ENCODE measurements at places on chromosomes 13 and 19. TPM values are rescaled to one million over a fixed set of nuclear protein-coding genes. Genes with fewer than 3 reads are reported as not detected.
A peak's percentile ranks its signal among the peaks of the same experiment; 100 is the strongest.

DNA sequence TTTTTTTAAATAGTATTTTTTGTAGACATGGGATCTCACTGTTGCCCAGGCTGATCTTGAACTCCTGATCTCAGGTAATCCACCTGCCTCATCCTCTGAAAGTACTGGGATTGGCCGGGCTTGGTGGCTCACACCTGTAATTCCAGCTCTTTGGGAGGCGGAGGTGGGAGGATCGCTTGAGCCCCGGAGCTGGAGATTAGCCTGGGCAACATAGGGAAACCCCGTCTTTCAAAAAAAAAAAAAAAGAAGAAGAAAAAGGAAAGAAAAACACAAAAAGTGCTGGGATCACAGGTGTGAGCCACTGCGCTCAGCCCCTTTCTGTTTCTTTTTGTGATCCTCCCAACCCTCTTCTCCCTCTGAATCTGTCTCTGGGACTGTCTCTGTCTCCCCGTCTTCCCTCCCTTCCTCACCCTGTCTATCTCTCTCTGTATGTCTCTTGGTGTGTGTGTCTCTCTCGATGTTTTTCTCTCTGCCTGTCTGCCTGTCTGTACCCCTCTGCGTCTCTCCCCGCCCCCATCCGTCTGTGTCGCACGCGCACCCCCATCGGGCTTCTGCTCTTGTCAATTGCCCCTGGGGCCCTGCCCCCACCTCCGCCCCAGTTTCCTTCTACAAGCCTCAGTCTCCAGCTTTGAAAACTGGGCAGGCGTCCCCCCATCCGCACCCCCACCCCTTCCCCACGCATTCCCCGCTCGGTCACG is 540 bp upstream of the ZFP36 start:
- no peak for DNase-seq

DNA sequence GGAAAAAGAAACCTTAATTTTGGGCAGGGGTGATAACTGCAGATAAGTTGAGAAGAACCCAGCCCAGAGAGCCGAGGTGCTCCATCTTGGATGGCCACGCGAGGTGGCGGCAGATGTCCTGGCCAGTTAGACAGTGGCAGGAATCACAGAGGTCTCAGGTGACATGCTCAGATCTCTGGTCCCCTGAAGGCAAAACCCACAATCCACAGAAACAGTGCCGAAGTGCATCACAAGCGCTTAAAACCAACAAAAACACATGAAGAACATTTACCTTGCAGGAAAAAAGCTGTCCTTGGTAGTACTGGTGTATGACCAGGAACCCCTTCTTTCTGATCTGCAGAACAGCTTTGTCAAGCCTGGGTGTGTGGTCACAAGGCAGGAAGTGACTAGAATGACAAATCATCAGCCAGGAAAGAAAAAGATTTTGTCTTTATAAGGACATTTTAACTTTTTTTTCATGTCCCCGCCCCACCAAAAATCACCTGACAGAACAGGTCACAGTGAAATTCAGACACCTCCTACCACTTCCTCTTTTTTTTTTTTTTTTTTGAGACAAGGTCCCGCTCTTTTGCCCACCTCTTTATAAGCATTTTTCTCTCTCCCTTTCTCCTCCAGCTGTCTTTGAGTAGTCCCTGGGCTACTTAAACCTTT is at the start of gene LCP1:
TSS of gene LCP1 (minus strand) at position 338 of the 651 bp plus-strand sequence. CDS start 22,515 bp downstream, outside the sequence.
- DNase-seq, result no peak

DNA sequence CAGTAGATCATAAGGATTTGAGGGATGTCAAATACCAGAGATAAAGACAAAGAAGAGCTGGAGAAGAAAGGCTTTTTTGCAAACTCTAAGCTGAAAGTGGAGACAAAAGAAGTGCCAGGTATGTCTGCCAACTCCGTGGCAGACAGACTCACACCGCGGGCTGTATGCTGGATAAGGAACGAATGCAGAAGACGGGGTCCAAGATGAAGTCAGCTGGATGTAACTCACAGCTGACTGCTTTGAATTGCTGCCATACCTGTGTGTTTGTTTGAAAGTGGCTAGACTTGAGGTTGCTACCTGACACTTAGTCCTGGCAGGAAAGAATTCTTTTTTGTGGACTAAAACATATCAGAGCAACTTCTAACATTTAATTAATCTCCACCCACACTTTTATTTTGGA is 398.8 kb downstream of the DLEU7 start:
- DNase-seq, result no peak

DNA sequence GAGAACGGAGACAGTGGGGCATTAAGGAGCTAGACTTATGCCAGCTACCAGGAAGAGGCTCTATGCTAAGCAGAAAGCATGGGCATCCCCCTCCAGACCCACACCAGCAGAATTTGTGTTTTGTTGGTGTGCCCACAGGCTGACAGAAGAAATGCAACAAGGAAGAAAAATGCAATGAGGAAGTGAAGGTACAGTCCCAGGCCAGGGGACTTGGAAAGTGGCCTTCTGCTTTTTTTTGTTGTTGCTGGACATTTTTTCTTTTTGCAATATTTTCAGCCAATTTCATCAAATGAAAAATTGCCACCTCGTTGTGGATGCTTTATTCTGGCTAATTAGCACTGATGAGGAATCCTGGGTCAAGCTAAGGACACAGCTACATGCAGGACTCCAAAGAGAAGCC is 167.7 kb downstream of the TSHZ3 start:
- DNase-seq, result no peak

- DNase-seq, result no peak
These were observed at the start of gene KCTD15 for GRCh38 chr19:33796164-33796875. Gene KCTD15, plus strand, starts transcription at chr19:33796870. Its CDS starts 3,585 bp downstream, at chr19:33800455.

DNA sequence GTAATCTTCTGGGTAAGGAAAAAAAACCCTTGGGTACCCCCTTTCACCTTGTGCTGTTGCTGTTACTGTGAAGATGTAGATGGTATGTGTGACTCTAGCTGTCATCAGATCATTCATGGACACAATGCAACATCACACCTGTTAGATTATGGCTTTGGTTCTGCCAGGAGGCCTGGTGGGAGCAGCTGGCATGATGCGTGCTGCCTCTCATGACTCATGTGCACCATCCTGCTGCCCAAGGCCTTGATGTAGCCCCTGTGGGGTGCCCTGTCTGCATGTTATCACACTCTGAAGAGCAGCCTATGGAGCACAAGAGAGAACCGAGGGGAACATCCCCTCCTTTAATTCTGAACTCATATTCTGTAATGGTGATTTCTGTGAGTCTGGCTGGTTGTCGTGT is 57.7 kb upstream of the TEX29 start:
- DNase-seq, result no peak

DNA sequence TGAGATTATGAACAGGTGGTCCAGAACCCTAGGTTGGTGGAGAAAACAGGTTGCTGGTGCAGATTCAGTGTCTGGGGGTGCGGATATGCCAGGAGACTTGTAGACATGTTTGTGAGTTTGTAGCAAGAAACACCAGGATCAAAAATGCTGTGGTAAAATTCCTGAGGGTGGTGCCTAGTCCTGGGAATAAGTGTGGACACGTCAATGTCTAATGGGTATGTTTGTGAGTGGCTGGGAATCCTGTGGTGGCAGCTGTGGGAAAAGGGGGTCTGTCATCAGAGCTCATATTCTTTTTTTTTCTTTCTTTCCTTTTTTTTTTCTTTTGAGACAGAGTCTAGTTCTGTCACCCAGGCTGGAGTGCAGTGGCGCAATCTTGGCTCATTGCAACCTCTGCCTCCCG is 7.2 kb downstream of the ZNF708 start:
- DNase-seq, result no peak

GRCh38 chr13:30409886-30410704 is 12.2 kb upstream of the UBE2L5 start:
- no peak for DNase-seq

DNA sequence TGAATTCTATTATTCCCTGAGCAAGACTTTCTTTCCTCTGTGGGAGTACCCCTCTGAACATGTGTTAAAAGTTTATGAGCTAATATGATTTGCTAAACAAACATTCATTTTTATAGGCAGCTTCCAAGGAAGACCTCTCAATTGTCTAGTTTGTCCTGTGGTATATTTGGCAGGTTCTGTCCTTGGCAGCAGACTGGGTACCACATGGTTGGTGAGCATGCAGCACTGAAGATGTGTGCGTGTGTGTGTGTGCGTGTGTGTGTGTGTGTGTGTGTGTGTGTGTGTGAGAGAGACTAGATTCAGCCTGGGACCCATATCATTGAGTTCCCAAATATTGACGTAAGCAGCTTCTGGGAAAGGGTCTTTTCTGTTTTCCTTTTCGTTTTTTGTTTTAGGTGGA is 24.0 kb downstream of the FGF9 start:
- no peak for DNase-seq

GRCh38 chr19:45547965-45548609 is 36.5 kb downstream of the OPA3 start:
- DNase-seq, result peak; percentile 52

Gene TSSK6
- 2.2 TPM for total RNA-seq

Gene ZNF229
- total RNA-seq, result 4.8 TPM

Gene BEST2
- not detected for total RNA-seq

DNA sequence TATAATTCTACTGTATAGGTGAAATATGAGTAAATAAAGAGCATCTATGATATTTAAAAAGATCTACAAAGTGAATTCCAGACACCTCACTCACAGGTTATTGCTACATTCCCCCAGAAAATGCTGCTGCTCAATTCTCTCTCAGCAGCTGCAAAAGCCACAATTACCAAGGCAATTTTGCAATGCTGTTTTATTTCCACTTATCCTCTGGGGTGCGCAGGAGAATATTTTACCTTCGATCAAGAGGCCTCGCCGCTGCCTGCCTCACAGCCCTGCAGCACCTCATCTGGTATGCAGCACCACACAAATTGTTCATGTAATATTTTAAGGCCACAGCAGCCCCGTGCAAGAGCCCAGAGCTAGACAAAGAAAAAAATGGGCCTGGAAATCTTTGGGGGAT is 333.2 kb downstream of the DNAJC15 start:
- DNase-seq, result no peak

- DNase-seq, result no peak
These were observed 9.8 kb downstream of the JOSD2 start for GRCh38 chr19:50501186-50501567.

DNA sequence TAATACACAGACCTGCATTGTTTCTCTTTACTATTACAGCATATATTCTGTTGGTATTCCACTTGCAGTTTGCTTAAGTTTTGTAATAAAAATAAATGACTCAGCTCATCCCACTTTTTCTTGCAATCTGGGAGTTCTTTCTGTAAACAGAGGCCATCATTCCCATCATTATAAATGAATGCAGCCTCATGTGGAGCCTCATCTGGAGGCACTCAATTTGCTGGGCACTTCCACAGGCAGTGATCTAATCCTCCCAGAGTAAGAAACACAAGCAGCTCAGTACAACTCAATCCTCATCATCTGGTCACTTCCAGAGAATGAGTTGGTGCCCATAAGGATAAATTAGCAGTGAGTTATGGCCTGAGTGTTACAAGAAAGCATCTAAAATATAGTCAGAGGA is 2801.9 kb downstream of the PCDH9 start:
- DNase-seq, result no peak

Gene CACNG7
- not detected for total RNA-seq

- no peak for DNase-seq
These were observed 776 bp upstream of the NCLN start for GRCh38 chr19:3184847-3185460.

Gene KIR2DL4
- not detected for total RNA-seq

Gene GRIN3B
- not detected for total RNA-seq

DNA sequence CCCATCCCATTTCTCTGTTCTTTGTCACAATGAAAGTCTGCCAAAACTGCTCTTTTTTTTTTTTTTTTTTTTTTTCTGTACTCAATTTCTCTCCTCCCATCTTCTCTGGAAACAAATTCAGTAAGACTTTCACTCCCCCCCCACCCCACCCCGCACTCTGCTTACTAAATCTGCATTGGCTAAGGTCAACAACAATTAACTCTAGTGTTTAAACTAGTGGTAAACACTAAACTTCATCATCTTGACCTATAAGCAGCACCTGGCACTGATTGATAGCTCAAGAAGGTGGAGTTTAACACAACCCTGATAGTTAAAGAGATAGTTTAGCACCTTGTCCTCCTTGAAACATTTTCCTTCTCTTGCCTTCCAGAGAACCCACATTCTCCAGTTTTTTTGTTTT is 14.1 kb upstream of the KLF12 start:
- DNase-seq, result no peak

Gene C19orf67
- not detected for total RNA-seq

DNA sequence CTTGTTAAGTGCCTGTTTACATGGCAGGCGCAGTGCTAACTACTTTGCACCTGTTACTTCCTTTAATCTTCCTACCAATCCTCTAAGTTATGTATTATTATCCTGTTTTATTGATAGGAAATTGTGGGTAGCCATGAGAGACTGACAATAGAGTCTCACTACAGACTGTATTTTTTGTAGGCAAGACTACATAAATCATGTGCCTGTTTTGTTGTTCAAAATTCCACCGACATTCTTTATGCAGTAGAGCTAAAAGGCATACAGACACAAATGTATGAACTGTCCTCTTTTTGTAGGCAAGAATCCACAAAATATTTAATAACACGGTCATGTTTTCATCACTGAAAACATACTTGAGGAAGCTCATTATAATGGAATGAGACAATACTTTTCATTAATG is 205.5 kb downstream of the NALCN start:
- DNase-seq, result no peak

DNA sequence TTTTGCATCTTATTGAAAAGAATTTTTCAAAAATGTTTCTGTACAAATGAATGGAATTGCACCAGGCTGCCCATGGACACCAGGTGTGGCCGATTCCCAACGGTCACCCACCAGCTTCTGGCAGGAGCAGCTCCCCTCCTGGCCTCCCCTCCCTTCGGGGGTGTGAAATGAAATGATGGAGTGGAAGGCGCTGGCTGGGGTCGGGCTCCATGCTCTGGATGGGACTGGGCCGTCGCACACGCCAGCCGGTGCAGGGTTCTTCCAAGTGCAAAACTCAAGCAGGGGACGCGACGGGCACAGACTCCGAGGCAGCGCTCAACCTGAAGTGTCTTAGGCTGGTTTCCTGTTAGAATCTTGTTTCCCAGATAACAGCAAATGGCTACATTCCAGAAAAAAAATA is 21.9 kb downstream of the C19orf44 start:
- no peak for DNase-seq

GRCh38 chr13:28529836-28530235 is 34.9 kb upstream of the FLT1 start:
- no peak for DNase-seq

- DNase-seq, result no peak
These were observed 39.2 kb downstream of the STK24 start for GRCh38 chr13:98537740-98538139.

- DNase-seq, result no peak
These were observed 32.9 kb upstream of the SLC15A1 start for GRCh38 chr13:98785405-98785804.

DNA sequence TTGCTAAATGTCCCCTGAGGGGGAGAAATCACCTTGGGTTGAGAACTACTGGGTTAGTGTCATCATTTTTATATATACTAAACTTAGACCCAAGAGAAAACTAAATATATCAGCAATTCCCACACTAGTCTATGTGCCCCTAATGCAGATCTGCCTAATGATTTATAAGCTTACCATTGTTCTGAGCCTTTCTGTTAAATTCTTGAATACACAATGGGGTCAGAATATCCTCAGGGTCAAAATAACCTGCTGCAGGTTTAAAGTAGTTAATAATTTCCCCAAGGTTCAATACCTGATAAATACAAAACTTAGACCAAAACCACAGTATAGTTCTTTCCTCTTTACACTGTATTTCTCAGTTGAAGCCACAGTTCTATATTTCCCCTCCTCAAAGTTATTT is 4.6 kb downstream of the VWA8 start:
- no peak for DNase-seq

Gene KLF1
- 1.3 TPM for total RNA-seq
